SJCRH30 (cell line): ENCODE measurements at places on chromosomes 1 and 21.

- DNase-seq: no peak
These were observed 3.3 kb downstream of the SSBP3 start for GRCh38 chr1:54402896-54403295.

DNA sequence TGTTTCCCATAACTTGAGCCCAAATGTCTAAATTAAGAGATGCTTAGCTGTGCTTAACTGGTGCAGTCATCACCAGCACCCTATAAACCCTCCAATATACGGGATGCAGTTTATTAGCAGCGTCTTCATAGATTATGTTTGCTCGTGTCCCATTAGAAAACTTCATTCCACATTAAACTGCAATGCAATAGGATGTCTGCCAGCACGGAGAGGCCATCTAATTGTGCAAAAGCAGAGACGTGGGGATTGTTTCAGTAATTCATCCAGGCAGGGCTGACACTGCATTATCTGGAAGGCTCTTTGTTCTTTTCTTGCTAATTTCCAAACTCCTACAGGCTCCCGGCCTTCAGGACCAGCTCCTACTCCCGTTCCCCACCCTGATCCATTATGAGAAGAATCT lies 89.5 kb downstream of the CSMD2 start:
- no peak for DNase-seq

- DNase-seq: no peak
These were observed 1.4 kb downstream of the TRIM17 start for GRCh38 chr1:228415221-228415620.

DNA sequence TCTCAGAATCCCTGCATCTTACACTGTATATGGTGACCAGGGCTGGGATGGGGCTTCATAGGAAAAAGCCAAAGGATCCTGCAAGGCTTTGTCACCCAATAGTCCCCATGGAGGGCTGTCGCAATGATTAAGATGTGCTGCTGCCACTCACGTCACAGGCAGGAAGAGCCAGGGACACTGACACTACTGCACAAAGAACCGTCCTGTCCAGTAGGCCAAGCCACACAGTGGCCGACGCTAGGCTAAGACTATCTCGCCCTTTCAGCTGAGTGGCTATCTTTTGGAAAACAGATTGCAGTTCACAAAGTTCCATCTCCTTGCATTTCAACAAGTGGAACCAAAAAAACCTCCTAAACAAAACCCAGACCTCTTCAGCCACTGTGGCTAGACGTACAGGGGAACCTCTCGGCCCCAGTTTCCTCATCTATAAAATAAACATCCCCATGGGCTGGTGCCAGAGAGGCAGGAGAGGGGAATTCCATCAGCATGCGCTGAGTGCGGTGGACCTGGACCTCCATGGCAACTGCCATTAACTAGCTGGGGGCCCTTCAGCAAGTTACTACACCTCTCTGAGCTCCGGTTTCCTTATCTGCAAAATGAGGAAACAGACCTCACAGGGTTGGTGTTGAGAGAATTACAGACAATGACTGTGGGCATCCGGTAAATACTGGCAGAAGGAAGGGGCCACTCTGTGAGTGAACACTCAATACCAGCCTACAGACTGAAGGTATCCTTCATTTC lies 8.7 kb downstream of the CAPZB start:
- DNase-seq: no peak

GRCh38 chr1:4468804-4469514 lies 185.4 kb upstream of the AJAP1 start:
- DNase-seq: no peak

GRCh38 chr1:43936431-43937151 lies 3.0 kb downstream of the ARTN start:
- no peak for DNase-seq

GRCh38 chr21:41304068-41304720 lies 12.4 kb upstream of the FAM3B start:
- no peak for DNase-seq

DNA sequence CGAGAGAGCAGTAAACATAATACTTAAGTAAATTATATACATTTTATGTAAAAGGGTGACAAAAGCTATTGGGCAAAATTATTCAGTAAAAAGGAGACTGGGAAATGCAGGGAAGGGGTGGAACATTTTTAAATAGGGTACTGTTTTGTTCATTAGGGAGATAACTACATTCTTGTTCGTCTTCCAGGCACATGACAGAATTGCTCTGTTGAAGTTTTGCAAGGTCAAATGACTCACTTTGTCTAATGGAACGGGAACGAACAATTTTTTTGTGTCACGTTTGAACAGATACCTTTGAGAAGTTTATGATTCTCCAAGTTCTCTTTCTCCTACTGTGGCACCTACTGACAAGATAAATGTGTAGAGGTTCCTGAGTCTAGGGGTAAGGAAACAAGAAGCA lies 382.3 kb upstream of the ZRANB2 start:
- DNase-seq: no peak

GRCh38 chr1:33009561-33009960 lies 27.1 kb downstream of the AK2 start:
- no peak for DNase-seq

- DNase-seq: no peak
These were observed 610.1 kb downstream of the AJAP1 start for GRCh38 chr1:5264476-5264875.

- no peak for DNase-seq
These were observed 11.1 kb downstream of the CPT2 start for GRCh38 chr1:53207726-53208125.

DNA sequence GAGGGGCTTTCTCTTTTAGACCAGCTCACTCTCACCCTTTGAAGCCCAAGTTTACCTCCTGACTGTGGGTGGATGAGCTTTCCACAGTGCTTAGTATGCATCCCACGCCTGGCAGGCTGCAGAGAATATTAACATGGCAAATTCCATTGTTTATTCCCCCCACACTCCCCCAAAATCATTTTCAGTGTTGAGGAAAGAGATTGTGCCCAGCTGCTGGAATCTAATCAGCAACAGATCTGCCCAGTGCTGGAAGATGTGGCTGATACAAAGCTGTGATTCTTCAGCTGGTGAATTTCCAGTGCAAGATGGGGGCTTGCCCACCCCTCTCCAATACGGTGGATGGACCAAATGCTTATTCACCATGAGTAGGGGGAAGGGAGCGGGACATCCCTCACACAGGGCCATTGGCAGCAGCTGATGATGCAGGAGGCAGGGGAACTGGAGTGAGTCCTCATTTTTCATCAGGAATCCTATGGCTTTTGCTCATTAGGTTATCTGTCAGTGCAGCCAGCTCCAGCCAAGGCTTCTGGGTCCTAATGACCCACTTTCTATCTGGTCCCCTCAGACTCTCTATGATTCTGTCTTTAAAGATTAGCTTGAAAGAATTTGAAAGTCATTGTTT lies 39.7 kb upstream of the KCNA3 start:
- no peak for DNase-seq

GRCh38 chr1:224127925-224128819 lies 14.3 kb downstream of the FBXO28 start:
- DNase-seq: no peak

DNA sequence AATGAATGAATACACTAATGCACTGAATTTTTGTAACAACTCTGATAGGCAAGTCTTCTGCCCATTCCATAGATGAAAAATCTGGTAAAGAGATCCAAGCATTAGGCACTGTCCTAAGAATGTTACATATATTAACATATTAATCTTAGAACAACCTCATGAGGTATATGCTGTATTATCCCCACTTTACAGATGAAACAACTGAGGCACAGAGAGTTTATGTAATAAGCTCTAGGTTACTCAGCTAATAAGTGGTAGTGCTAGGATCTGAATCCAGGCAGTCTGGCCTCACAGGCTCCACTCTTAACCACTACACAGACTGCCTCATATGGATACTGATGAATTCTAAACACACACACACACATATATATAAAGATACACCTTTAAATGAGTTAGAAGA lies 52.8 kb downstream of the TRAF5 start:
- no peak for DNase-seq

DNA sequence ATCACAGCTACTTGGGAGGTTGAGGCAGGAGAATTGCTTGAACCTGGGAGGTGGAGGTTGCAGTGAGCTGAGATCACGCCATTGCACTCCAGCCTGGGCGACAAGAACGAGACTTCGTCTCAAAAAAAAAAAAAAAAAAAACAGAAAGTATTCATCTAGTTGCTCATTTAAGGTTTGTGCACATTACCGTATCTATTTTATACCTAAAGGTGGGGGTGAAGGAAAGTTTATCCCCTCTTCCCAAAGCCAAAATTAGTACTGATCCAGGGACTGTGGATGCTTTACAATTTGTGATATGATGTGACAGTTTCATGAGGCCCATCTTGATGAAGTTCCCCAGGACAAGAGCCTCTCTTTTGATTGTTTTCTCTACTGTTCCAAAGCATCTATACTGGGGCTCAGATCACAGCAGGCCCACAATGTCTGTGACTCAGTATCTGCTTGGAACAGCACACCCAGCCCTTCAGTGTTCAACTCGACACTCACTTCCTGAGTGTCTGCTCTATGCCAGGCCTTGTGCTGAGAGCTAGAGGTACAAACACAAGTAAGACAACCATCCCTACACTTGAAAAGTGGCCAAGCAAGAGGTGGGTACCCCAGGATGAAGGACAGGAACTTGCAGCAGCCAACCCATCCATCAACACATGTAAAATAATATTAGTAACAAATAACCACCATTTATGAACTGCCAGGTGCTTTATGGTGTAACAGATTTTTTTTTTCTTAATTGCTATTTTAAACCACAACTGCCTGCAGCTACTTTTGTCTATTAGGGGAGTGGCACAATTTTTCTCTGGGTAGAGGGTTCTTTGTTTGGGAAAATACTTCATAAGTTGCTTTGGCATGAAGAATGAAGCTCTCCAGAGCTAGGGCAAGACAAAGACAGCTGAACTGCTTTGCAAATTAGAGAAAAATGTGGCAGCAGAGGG lies 29.0 kb upstream of the KHDRBS1 start:
- peak; percentile 15 for DNase-seq

- peak; percentile 14 for DNase-seq
These were observed 519.9 kb upstream of the USP24 start for GRCh38 chr1:55735106-55735505.

DNA sequence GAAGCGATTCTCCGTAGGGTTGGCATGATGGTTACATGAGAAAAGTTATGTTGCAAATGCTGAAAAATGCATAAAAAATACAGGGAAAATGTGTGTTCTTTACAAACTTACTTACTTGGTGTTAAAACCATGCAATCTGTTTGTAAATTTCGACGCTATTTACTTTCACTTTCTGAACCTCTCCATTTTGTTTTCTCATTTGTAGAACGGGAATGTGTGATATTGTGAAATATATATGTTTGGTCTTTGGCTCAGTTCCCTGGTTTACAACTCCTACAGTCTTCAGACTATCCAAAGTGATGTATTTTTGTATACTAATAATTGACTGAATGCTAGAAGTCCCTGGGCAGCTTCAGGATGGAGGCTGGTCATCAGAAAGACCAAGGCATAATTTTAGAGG lies 982.3 kb downstream of the ADGRL2 start:
- no peak for DNase-seq

GRCh38 chr1:45850017-45850416 lies 46.6 kb downstream of the MAST2 start:
- DNase-seq: no peak

DNA sequence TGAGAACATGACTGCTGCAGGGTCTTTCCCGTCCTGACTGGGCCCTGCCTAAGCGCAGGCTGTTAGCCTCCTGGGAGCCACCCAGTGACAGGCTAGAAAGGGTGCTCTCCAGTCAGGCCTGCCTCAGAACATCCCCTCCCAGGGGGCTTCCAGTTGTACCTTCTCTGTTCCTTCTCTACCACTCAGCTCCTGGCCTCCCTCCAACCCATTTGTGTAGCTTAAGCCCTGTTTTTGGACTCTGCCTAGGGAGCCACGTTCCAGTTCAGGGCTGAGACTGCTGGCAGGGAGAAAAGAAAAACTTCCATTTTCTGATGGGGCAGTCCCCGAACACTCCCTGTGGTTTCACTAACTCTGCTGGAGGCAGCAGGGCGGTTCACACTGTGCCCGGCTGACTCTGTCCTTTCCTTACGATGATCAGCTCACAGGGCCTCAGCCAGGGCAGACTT lies 15.3 kb upstream of the POU3F1 start:
- DNase-seq: no peak

DNA sequence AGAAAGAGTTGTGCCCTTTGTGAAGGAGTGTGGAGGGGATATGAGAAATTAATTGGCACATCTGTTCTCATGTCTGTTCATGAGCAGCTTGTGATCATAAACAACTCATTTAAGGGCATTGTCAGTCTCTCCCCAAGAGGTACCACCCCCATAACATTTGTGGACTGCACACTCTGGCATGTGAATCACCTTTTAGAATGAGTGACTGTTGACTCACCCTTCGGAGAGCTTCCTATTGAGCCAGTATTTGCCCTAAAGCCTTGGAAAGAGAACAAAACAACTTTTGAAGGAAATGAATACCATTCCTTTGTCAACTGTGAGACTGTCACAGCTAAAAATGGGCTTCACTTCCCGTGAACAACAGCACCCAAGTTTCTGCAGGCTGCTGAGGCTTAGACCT lies 27.5 kb upstream of the MYSM1 start:
- DNase-seq: peak; percentile 22

DNA sequence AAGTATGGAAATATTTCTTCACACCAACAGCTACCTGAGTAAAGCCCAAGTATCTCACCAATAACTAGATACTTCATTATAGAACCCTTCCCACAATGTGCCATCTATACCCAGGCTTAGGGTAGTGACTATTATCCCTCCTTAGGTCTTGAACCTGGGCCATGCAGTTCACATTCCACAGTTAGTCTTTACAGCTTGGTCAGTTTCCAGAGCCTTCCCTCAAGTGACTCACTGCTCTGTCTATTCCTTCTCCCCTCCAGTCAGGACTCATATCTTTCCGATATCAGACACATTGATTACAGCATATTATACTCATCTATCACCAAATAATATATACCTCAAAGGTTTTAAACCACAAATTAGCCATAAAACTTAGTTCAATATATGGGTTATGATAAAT lies 23.6 kb downstream of the VAMP4 start:
- DNase-seq: no peak

- DNase-seq: no peak
These were observed 25.0 kb downstream of the PRDX6 start for GRCh38 chr1:173502104-173502503.

GRCh38 chr1:35718492-35719336 lies at the start of gene C1orf216:
C1orf216 (minus strand) TSS chr1:35718884; CDS start chr1:35716321, 2,563 bp downstream.
- peak; percentile 58 for DNase-seq

GRCh38 chr1:39080831-39081270 lies 54.7 kb downstream of the NDUFS5 start:
- no peak for DNase-seq

DNA sequence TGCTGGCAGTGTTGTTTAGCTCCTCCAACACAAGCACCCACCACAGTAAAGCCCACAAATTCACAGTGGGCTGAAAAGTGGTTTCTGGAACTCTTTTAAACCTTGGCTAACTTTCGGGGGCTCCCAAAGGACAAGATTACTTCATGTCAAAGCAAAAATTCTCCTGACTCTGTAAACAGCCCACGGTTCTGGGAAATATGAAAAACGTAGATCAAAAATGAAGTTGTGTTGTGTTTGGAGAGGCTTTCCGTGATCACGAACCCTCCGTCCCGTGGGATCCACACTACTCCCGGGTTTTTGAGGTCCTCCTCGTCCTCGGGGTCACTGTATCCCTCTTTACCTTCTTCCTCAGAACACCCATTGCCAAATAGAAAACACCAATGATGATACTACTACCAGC lies 159.0 kb upstream of the RUNX1 start:
- DNase-seq: no peak
